ENCODE measurements at places on chromosomes 2 and 18.

DNA sequence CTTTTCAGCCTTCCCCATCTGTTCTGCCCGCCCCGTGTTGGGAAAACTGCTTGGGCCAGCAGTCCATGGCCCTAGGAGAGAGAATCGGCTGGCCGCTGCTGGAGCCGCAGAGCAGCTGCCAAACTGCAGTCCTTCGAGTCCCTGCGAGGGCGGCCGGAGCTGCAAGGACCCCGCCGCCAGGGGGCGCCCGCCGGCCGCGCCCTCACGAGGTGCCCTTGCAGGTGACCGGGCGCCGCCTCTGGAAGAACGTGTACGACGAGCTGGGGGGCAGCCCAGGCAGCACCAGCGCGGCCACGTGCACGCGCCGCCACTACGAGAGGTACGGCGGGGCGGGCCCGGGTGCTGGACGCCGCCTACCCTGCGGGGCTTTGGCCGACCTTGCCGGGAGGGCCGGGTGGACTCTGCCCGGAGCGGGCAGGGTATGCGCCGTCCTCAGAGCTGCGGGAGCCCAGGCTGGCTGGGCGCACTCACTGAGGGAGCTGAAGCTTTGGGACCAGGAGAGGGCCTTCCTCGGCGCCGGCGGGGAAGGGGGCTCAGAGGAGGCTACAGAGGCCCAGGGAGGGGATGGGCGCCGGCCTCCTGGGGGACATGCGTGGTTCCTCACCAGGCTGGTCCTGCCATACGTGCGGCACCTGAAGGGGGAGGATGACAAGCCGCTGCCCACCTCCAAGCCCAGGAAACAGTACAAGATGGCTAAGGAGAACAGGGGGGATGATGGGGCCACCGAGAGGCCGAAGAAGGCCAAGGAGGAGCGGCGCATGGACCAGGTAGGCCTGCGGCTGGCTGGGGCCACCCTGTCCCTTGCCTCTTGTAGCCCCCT lies 13.6 kb downstream of the ARID5A start:
- peak; percentile 83 for DNase-seq

- DNase-seq: no peak
Measured at GRCh38 chr18:58639751-58640427, 11.0 kb upstream of the ALPK2 start.

DNA sequence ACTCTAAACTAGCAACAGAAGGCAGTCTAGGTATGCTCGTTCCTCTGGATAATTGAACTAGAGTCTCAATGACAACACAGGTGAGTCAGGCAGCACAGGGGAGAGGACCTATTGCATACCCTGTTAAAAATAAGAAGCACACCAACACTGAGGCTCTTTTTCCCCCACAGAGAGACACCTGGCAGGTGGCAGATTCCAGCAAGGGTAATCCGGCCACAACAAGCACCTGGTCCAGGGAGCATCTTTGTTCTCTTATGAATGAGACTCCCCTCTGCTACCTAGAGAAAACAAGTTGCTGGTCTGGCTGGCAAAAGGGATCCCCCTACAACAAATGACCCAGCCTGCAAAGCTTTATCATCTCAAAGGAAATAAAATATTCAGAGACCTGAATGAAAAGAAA lies 508.9 kb upstream of the POU3F3 start:
- no peak for DNase-seq

GRCh38 chr2:241014764-241015163 lies 16.3 kb downstream of the SNED1 start:
- no peak for DNase-seq

- peak; percentile 31 for DNase-seq
Measured at GRCh38 chr2:227325839-227326195, 766 bp downstream of the MFF start.

DNA sequence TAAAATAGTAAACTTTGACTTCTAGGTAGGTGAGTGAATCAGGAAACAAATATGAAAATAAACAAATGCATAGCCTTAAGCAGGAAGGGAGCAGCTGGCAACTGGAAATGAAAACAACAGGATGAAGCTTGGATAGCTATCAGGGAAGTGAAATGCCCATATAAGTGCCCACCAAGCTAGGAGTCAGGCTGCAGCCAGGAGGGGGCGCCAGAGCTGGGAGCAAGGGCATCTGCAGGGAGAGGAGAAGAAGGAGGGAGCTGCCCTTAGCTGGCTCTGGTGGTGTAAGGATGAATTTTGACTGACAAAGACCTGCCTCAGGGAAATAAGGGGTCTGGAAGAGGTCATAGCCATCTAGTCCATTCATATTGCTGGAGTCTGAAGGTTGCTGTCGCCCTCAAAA lies 298.3 kb downstream of the TDRD15 start:
- no peak for DNase-seq

Measured in HuH-7.5 (cell line).